ENCODE measurements at places on chromosomes 2 and 18. TPM values are rescaled to one million over a fixed set of nuclear protein-coding genes. Genes with fewer than 3 reads are reported as not detected.

The SERPINB12 gene
- total RNA-seq, result not detected

The LYPD6B gene
- total RNA-seq, result 0.36 TPM

The SERPINB4 gene
- not detected for total RNA-seq

The RAB6D gene
- total RNA-seq, result not detected

The RAD51AP2 gene
- total RNA-seq, result not detected

The TMEM150A gene
- total RNA-seq, result 17.1 TPM

The FSIP2 gene
- total RNA-seq, result 1.7 TPM

The SH2D6 gene
- not detected for total RNA-seq

The LPIN2 gene
- total RNA-seq, result 38.6 TPM

The MPHOSPH10 gene
- total RNA-seq, result 36.2 TPM

The ATP6V1C2 gene
- not detected for total RNA-seq

The PDE6D gene
- 24.0 TPM for total RNA-seq

The PJVK gene
- 3.7 TPM for total RNA-seq

The CD207 gene
- total RNA-seq, result not detected

The CYBRD1 gene
- 84.5 TPM for total RNA-seq

The RESP18 gene
- total RNA-seq, result not detected

The SERPINB11 gene
- total RNA-seq, result not detected

The ATP8B1 gene
- 28.1 TPM for total RNA-seq

The GRB14 gene
- total RNA-seq, result 2.4 TPM

The CDH2 gene
- total RNA-seq, result 208 TPM

The MLPH gene
- total RNA-seq, result 6.1 TPM

The DUSP28 gene
- 4.7 TPM for total RNA-seq

The SPP2 gene
- total RNA-seq, result not detected

The GDF7 gene
- total RNA-seq, result 10.9 TPM

The ELOA2 gene
- not detected for total RNA-seq

The COL4A4 gene
- 7.3 TPM for total RNA-seq

The MRPS5 gene
- 32.9 TPM for total RNA-seq

The ASIC4 gene
- total RNA-seq, result 0.15 TPM

The ABCG8 gene
- not detected for total RNA-seq

The OBSL1 gene
- 111 TPM for total RNA-seq

The RGPD4 gene
- 0.10 TPM for total RNA-seq

The BIN1 gene
- 63.6 TPM for total RNA-seq

The DTNA gene
- 3.7 TPM for total RNA-seq

The IMP4 gene
- 43.5 TPM for total RNA-seq

The MYO7B gene
- total RNA-seq, result 0.31 TPM

The CDKL4 gene
- total RNA-seq, result 1.1 TPM

The SLC16A14 gene
- 4.9 TPM for total RNA-seq

The WNT10A gene
- total RNA-seq, result not detected

The CAPN14 gene
- total RNA-seq, result 0.10 TPM

The PTH2R gene
- total RNA-seq, result not detected

The ARHGEF4 gene
- 6.3 TPM for total RNA-seq

The HAAO gene
- 8.2 TPM for total RNA-seq

The LIPG gene
- 1.5 TPM for total RNA-seq

The MYCN gene
- total RNA-seq, result 0.17 TPM

The KHK gene
- 1.3 TPM for total RNA-seq
